GM12891 (cell line): ENCODE measurements at places on chromosomes 2 and 18.

DNA sequence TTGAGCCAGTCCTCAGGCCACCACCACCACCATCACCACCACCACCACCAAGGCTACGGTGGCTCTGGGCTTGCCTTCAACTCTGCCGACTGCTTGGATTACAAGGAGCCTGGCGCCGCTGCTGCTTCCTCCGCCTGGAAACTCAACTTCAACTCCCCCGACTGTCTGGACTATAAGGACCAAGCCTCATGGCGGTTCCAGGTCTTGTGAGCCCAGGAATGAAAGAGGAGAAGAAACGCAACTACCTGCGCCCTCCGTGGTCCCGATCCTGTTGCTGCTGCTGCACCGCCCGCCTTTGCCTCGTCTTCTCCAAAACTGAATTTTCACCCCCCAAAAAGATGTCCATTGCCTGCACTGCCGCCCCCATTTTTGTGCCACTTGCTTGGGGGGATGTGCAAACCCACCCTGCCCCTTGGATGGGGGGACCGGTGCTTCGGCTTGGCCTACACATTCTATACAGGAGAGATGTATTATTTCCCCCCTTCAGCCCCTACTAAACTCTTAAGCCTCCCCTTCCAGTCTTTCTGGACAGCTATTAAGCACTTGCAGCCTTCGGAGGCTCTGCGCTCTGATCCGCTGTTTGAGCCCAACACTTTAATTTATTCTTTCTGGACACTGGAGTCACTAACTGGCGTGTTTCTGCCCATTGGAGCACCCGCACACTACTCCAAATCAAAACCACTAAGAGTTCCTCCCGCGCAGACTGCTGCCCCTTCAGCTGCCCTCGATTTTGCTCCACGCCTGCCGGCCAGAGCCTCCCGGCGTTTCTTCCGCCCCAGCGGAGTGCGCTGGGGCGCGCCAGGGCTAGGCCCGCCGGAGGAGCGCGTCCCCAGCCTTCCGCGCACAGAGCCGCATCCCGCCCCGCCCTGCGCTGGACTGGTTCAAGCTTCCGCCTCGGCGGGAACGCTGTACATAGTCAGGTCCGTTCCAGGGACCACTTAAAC is 5.7 kb downstream of the OTX1 start:
- DNase-seq, result no peak

DNA sequence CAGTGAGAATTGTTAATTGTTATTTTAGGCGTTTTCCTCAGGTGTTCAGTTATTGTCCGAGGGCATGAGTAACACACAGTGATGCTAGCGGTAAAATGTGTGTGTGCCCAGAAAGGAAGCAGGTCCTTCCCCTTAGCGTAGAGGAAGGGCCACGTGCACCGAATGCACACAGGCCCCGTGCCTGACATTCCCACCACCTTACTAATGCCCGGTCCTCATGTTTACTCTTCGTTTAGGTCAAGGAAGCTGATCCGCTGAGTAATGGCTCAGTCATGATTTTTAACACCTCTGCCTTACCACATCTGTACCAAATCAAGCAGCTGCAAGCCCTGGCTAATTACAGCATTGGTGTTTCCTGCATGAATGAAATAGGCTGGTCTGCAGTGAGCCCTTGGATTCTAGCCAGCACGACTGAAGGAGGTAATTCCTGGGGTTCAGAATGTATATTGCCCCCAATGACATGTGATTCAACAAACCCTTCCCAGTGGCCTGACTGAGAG is 76.7 kb downstream of the MERTK start:
- DNase-seq, result no peak

DNA sequence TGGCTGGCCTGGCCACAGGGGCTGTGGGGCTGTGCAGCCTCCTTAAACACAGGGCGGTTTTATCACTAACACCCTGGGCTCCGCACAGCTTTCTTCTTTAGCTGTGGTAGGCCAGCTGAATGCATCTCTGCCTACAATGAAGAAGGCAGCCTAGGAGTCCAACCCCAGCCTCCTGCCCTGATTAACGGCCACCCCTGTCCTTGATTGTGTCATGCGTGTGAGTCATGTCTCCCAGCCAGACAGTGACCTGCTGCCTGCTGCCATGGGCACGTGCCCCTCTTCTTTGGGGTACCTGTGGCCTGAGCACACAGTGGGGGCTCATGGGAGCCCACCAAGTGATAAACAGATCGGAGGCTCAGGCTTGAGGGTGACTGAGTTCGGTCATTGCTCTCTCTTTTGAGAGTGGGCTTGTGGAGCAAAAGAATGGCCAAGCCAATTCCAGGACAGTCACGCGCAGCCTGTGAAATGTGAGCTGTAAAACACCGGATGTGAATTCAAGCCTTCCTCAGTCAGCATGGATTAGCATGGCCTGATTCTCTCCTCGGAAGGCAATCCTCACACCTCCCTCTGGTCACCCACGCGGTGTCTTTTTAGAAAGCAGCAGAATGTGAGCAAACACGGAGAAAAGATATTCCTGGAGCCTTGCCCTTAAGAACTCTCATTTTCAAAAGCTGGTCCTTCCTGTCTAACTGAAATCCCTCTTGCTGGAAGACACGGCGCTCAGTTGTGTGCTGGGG is 144.1 kb downstream of the CELF4 start:
- no peak for DNase-seq

- no peak for DNase-seq
These were observed 71.0 kb downstream of the EVA1A start for GRCh38 chr2:75489721-75490120.

GRCh38 chr2:177291701-177292100 is 27.2 kb upstream of the NFE2L2 start:
- no peak for DNase-seq

DNA sequence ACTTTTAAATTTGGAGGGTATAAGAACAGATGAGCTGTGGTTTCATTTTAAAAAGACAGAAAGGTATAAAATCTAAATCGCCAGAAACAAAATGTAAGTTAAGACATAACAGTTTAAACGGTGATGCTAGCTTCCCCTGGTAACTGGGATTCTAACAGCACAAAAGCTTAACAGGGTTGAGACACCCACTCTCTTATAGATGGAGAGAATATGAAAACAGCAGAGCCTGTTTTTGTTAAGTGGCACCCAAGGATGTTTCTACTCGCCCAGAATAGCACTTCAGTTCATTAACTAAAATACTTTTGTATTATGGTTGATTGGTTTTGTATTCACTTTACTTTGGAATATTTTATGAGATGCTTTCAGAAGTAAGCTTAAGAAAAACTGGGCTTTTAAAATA is 151.9 kb upstream of the RND3 start:
- no peak for DNase-seq

GRCh38 chr2:191839918-191840804 is 6.7 kb downstream of the CAVIN2 start:
- DNase-seq, result no peak

DNA sequence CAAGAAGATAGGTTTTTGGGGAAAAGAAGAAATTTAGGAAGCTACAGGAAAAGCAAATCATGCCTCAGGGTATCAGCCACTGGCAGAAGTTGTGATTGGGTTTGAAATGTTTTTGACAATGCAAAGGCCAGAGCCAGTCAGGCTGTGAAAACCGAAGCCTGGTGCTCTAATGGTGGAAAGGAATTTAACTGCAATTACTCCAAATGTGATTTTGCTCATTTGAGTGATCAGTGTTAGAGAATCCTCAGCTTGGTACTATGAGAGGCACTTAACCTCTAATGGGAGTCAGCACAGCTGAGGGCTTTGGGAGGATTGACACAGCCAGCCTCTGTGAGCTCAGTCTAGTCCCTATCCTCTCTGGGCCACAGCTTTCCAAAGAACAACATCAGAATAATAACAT is 176.5 kb downstream of the LRRTM1 start:
- no peak for DNase-seq

GRCh38 chr2:142944264-142944663 is 66.8 kb downstream of the KYNU start:
- no peak for DNase-seq

- DNase-seq, result no peak
These were observed 85.0 kb upstream of the DTNB start for GRCh38 chr2:25758348-25758747.
